Glutamatergic neuron (in vitro differentiated cells): ENCODE measurements at places on chromosomes 7 and 10. TPM values are rescaled to one million over a fixed set of nuclear protein-coding genes. Genes with fewer than 3 reads are reported as not detected.

PKD2L1 gene
- 0.44 TPM for total RNA-seq

CALD1 gene
- total RNA-seq: 61.8 TPM

MYL10 gene
- not detected for total RNA-seq

CAV1 gene
- 0.78 TPM for total RNA-seq

SPOCK2 gene
- 362 TPM for total RNA-seq

ABHD11 gene
- 13.9 TPM for total RNA-seq

FRAT1 gene
- total RNA-seq: 10.0 TPM

ACBD7 gene
- total RNA-seq: 1.5 TPM

SLC26A5 gene
- total RNA-seq: not detected

IKZF1 gene
- total RNA-seq: 1.1 TPM

MEST gene
- total RNA-seq: 186 TPM

CYP3A7 gene
- not detected for total RNA-seq

WDR86 gene
- 70.5 TPM for total RNA-seq

PDLIM1 gene
- total RNA-seq: 6.4 TPM

GSDME gene
- 12.7 TPM for total RNA-seq

PKD1L1 gene
- 0.17 TPM for total RNA-seq

BLNK gene
- total RNA-seq: not detected

DHTKD1 gene
- total RNA-seq: 39.6 TPM

TMEM213 gene
- not detected for total RNA-seq

ACSL5 gene
- not detected for total RNA-seq

RAB19 gene
- not detected for total RNA-seq

ADAM8 gene
- 5.4 TPM for total RNA-seq

SLC39A12 gene
- total RNA-seq: not detected

CRCP gene
- total RNA-seq: 29.1 TPM

CYP2C18 gene
- not detected for total RNA-seq

SLC16A12 gene
- total RNA-seq: not detected

VDAC2 gene
- total RNA-seq: 264 TPM

METTL27 gene
- 2.9 TPM for total RNA-seq

SEPHS1 gene
- total RNA-seq: 51.1 TPM

CARD11 gene
- total RNA-seq: 1.4 TPM

HECW1 gene
- 68.7 TPM for total RNA-seq

YWHAG gene
- total RNA-seq: 650 TPM

FRMPD2 gene
- 1.6 TPM for total RNA-seq

SCART1 gene
- 3.8 TPM for total RNA-seq

LOXL4 gene
- 6.1 TPM for total RNA-seq

OR13A1 gene
- total RNA-seq: 0.44 TPM

FHIP2A gene
- 31.7 TPM for total RNA-seq

GNG11 gene
- 0.56 TPM for total RNA-seq

HOXA10 gene
- not detected for total RNA-seq

JAKMIP3 gene
- 0.44 TPM for total RNA-seq

ICA1 gene
- 9.8 TPM for total RNA-seq

GFRA1 gene
- 347 TPM for total RNA-seq

ASAH2 gene
- total RNA-seq: 11.3 TPM

EPO gene
- not detected for total RNA-seq

PRKAR2B gene
- 14.6 TPM for total RNA-seq

TMEM229A gene
- not detected for total RNA-seq

VAX1 gene
- total RNA-seq: 0.27 TPM

PDE1C gene
- 3.3 TPM for total RNA-seq

ABCB1 gene
- 0.78 TPM for total RNA-seq

FGFBP3 gene
- total RNA-seq: 7.5 TPM

ORC5 gene
- 14.7 TPM for total RNA-seq

ZNF853 gene
- 5.5 TPM for total RNA-seq

LLCFC1 gene
- not detected for total RNA-seq

CALML5 gene
- total RNA-seq: not detected

NXPH1 gene
- total RNA-seq: 3.8 TPM

SCRN1 gene
- 168 TPM for total RNA-seq

PAX2 gene
- total RNA-seq: not detected
